ENCODE measurements at places on chromosomes 11 and 22.

GRCh38 chr11:78607696-78608095 is 33.0 kb upstream of the NARS2 start:
- DNase-seq: no peak

- DNase-seq: no peak
These were observed 25.6 kb upstream of the GLYATL1 start for GRCh38 chr11:58913685-58914084.

- DNase-seq: no peak
These were observed 62.7 kb downstream of the TECTA start for GRCh38 chr11:121163658-121164308.

DNA sequence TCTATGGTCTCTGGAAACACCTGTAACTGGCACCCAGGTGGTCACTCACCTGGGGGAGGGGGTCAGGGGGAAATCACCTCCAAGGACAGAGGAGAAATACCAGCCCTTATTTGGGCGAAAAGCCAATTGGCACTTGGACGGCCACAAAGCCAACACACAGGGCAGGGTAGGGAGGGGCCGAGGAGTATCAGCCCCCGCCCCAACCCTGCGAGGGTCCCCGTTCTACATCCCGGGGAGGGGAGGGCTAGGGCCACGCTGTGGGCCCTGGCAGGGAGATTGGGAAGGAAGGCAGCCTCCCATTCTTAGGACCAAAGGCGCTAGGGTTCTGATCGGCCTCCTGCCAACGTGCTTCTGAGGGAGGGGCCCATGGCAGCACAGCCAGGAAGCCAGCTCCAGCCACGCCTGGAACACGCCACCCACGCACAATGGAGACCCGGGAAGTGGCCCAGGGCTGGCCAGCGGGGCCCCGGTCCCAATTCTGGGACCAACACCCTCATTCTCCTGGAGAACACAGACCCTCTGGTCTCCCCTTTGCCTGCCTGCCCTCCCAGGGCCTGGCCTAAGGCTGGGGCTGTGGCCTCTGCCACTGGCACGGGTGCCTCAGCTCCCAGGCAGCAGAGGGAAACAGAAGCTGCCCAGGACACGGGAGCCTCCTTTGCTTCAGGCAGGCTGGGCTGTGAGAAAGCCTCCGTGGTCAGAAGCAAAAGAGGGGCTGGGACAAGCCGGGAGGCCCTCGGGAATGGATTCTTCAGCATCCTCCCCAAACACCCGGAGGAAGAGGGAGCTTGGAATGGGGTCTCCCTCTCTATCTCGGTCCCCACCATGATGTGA is 7.4 kb downstream of the CBX6 start:
- DNase-seq: no peak

DNA sequence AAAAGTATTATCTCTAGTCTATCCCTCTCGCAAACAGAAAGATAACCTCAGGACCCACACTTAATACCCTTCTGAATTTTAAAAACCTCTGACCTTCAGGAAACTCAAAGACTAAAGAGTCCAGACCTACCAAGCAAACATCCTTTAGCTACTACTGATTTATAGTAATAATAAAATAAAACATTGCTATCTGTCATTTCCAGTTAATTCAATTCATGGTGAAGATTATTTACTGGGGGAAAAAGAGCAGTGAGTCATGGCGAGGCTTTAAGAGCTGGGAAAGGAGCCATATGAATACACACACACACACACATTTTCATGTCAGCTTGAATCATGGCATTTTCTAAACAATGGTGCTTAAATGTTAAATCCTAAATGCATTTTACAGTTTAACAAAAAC is 87.1 kb downstream of the FAM76B start:
- DNase-seq: peak; percentile 42

DNA sequence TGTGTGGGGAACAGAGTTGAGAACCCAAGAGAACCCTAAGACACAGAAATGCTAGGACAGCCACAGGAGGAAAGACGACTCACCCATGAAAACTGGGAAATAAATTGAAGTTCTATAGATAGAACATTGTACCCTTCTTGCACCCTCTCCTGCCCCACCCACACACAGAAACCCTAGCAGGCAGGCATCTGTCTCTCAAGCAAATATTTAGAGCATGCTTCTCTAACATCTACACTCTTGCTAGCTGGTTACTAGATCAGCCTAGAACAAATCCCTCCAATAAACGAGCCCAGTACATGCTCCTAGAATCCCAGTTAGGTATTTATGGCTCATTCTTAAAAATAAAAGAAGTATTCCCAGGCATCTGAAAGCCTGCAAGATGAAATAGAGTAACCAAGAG is 32.1 kb upstream of the CLPB start:
- DNase-seq: no peak

DNA sequence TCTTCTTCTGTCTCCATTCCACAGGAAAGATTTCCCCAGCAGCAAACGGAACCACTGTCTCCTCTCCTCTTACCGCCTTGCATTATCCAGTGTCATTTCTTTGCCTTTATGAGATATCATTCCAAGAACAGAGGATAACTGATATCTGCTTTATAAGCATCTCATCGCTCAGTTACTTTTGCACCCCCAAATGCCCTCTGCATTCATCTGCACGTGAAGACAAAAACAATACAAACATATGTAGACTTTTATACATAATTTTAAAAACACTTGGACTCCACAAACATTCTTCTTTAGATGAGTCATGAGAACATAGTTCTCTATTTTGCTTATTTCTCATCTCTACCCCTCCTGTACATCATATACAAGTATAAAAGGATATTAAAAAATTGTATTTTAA is 512 bp upstream of the OR51T1 start:
- DNase-seq: no peak

DNA sequence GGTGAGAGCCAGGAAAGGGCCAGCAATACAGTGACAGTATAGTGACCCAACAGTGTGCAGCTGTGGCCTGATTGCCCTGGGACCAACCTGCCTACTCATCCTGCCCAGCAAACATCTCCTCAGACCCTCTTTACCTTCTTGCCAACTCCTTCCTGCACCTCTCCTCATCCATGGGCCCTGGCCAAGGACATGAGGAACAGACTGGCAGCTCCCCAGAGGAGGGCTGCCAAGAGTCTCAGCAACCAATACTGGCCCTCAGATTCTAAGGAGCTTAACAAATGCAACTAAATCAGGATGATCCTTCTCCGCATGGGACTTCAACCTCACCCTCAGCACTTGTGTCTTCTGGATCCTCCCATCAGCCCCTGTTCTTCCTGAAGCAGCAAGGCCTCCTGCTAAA is 77.0 kb downstream of the RPL27A start:
- no peak for DNase-seq

GRCh38 chr11:26929806-26930517 is 64.0 kb upstream of the FIBIN start:
- no peak for DNase-seq

GRCh38 chr11:15206791-15207190 is 92.1 kb downstream of the INSC start:
- no peak for DNase-seq

DNA sequence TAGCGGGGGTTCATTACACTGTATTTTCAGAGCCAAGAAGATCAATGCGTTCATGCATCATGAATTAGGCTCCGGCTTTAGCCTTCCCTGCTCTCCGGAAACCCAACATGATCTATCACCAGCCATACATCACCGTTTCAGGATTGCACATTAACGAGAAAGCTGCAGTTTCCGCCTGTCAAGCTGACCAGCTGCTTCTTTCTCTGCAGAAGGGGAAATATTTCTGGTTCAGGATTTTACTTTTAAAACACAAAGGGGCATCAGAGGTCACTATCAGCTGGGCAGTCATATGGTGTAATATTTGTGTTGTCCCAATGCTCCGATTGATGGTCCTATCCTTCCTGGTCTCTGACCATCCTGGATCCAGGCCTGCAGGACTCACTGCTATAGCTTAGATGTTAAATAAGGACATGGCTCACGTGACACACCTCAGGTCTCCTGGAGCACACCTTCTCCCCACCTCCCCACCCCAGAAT is 21.4 kb upstream of the CADM1 start:
- no peak for DNase-seq

DNA sequence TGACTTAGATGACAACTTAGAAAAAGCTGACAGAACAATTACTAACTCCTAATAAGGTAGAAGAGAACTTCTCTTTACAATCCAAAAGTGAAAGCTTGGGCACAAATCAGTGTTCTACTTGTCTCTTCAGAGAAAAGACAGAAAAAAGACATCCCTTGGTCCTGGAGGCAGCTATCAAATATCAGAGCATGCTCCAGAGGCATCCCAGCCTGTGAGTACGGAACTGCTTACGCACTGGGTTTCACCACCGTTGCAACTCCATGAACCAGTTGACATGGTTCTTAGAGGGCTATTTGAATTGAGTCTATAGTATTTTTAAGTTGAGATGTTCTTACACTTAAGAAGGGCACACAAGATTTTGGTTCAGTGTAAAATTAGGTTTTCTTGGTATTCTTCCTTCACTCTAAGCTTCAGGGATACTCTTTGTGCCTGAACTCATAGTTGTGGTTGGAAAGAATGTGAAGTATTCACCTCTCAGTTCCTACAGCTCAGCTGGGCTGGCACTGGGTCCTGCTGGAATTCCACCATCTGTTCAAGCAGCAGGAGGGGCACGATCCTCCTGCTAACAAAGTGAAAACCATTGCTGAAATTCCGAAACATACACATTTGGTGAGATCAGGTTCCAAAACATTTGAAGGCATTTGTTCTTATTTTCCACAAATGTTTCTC is 6.3 kb downstream of the AKIP1 start:
- DNase-seq: peak; percentile 87

DNA sequence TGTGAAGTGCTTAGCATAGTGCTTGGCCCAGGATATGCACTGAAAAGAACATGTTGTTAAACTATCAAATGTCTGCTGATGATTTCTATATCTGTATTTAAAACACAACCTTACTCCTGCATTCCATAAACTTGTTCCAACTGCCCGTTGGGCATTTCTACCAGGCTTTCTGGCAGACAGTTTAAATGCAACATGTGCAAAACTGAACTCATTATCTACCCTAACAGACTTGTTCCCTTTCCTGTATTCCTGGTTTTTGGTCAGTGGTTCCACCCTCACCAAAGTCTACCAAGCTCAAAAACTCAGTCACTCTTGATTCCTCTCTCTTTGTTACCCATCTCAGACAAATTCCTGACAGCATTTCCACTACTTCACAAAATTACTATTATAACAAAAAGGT is 6.5 kb upstream of the RAB38 start:
- no peak for DNase-seq

DNA sequence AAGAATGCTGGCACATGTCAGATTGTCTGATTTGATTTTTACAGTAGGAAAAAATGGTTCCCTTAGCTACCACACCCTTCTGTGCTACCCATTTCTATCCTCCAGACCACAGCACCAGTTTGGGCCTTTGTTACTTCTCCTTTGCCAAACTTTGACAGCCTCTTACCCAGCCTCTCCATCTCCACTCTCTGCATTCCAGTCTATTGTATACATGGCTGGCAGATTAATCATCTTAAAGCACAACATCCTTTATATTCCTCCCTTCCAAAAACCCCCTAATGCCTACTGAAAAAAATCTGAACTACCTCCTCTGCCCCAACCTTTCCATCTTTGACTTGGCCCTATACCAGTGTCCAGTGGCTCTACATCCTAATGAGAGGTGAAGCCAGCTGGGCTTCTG is 10.8 kb upstream of the PANX1 start:
- peak; percentile 30 for DNase-seq

GRCh38 chr11:35516403-35516802 is 9.0 kb downstream of the PAMR1 start:
- DNase-seq: no peak

DNA sequence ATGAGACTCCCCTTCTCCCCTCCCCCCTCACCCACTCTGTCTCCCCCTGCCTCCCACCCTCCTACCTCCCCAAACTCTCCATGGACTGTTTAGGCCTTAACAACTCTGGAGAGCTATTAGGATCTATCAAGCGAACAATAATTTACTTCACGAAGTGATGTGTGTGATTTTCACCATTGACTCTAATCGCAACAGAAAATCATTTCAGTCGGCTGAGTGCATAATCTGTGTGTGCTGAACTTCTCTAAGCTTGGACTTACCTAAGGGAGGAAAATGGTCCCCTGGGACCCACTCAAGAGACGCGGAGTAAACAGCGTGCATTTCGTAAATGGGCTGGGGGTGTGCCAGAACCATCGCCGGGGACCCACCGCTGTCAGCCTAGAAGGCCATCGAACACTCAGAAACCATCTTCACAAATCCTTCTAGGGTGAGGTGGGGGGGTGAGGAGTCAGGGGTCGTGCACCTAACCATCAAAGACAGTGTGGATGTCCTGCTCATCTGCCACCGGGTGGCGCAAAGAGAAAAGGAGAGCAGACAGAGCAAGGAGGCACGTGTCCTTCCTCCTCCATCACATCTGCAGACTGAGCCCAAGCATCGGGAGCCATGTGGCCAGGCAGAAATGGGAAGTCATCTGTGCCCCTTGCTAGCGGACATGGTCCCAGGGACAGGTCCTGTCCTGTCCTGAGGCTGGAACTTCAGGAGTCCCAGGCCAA is 62.1 kb upstream of the NUP50 start:
- DNase-seq: peak; percentile 44

- DNase-seq: no peak
These were observed 23.9 kb downstream of the RTN4RL2 start for GRCh38 chr11:57484141-57484710.

DNA sequence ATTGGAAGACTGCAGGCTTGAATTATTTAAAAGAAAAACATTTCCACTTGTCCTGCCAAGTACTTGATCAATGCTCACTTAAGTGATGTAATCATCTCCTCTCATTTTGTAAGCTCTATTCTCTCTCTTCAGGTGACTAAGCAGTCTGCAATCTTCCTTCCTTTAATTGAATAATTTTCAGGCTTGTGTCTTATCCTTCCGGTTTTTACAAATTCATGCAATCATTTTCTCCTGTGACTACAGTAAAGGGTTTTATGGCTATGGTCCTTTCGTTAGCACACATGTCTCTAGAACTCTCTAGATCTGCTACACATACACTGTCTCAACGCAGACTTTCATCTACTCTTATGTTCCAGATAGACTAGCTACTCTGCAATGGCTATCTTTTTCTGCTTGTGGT is 12.6 kb upstream of the UPB1 start:
- peak; percentile 48 for DNase-seq

DNA sequence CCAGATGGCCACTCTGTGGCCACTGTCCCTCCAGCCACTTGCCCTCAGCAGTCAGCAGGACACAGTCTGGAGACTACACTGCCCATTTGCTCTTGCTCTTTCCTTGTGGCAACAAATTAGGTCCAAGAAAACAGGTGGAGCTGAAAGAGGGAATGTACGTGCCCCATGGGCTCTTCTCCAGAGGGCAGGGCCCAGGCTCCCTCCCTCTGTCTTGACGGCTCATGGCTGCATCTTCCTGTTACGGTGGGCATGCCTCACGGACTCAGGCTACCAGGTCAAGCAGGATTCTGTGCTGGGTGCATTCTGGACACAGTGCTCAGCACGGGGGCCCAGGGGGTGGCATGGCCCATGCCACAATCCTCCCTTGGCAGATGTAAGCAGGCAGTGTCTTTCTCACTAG is 71.3 kb downstream of the MED15 start:
- no peak for DNase-seq

GRCh38 chr11:12084256-12084655 is 26.1 kb upstream of the MICAL2 start:
- DNase-seq: no peak

DNA sequence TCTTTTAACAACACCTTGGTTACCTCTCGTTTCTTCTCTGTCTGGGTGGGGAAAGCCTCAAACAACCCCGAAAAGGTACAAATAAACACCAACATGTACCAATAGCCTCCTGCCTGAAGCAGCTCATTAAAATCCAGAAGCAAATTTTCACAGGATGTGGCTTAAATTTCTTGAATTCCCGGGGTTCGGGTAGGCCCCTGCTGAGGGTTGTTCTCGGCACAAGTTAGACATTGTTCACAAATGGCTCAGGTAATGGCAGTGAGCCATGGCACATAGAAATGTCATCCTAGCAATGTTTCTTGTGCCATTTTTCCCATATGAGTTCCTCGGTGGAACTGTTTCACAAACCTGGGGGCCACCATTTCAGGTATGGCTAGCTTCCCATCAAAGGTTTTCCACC is 19.7 kb upstream of the GLYATL1 start:
- no peak for DNase-seq
